ENCODE measurements at places on chromosomes 6 and 20.

DNA sequence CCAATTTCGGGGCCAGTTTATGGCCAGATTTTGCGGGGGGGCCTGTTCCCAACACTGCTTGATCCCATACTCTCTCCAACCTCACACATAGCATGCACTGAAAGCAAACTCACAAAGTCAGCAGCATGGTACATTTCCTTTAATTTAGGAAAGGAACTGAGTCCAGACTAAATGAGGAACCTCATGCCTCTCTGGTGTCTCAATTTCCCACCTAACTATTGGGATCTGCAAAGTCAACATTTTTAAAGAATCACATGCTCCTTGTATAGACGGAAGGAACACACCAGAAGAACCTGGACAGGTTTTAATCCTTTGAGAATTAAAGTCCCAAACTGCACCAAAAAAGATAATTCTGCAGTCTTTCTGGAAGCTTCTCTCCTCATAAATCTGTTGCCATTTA, 33.3 kb downstream of the FAM50B start:
- no peak for ATAC-seq

GRCh38 chr6:44373787-44374186, 13.7 kb upstream of the CDC5L start:
- no peak for ATAC-seq

DNA sequence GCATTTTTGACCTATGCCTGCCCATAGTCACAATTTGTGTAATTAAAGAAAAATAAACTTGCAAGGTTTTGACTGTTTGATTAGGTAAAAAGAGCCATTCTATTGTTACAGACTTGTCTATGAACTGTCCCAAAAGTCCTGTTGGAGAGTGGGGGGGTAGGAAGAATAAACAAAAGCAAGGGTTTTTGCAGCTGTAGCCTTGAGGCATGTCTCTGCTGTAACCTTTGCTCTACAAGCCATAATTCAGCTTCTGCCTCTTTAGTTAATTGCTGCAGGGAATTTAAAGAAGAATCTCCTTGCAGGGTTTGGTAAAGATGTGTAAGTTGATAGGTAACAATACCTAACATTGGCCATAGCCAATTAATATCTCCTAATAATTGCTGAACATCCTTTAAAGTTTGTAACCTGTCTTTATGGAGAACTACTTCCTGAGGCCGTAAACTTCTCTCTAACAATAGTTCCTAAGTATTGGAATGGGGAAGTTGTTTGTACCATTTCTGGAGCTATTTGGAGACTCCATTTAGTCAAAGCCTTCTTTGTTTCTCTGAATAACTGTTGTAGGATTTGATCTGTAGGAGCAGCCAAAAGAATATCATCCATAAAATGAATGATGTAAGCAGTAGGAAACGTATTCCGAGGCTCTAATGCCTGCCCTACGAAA, 7.9 kb upstream of the ABHD12 start:
- no peak for ATAC-seq

- no peak for ATAC-seq
Observed at GRCh38 chr6:12265791-12266190, 24.4 kb upstream of the EDN1 start.

- ATAC-seq, result no peak
Observed at GRCh38 chr6:137871291-137871690, 4.2 kb downstream of the TNFAIP3 start.

DNA sequence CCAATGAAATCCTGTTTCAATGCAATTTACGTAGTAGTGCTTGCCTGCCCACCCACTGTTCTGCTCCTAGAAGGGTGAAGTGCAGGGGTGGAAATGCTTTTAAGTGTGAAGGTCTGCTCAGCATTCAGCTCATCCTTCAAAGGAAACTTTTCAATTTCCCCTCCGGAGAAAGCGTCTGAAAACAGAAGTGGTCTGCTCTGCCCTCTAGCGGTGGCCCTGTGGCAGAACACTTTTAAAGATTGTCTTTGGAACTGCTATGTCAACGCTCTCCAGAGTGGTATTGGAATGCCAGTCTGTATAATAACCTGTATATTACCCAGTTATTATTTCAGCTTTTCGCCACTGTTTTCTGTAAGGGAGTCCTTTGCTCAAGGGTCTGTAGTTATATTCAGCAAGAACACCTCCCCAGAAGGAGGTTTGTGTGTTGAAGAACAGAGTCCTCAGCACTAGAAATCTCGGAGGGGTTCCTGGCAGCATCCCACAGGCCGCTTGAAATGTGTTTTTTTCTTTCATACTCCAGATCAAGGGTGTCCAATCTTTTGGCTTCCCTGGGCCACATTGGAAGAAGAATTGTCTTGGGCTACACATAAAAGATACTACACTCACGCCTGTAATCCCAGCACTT, 63.1 kb upstream of the KLHL31 start:
- ATAC-seq, result peak; percentile 47

GRCh38 chr6:127950566-127951145, 49.8 kb upstream of the THEMIS start:
- ATAC-seq, result no peak

GRCh38 chr6:31068669-31069340, 43.6 kb downstream of the C6orf15 start:
- peak; percentile 90 for ATAC-seq

- ATAC-seq, result no peak
Observed at GRCh38 chr6:24940311-24940917, 4.7 kb upstream of the RIPOR2 start.

GRCh38 chr6:160519603-160520042, 144.5 kb downstream of the LPA start:
- peak; percentile 68 for ATAC-seq

- ATAC-seq, result no peak
Observed at GRCh38 chr6:151721146-151721545, 86.3 kb upstream of the ESR1 start.

GRCh38 chr20:23257848-23258746, 92.5 kb upstream of the NXT1 start:
- no peak for ATAC-seq

- no peak for ATAC-seq
Observed at GRCh38 chr6:41367700-41368099, 32.3 kb downstream of the NCR2 start.

GRCh38 chr20:8244637-8245036, 112.6 kb downstream of the PLCB1 start:
- ATAC-seq, result no peak

- no peak for ATAC-seq
Observed at GRCh38 chr6:27836141-27836782, 75.9 kb downstream of the OR2B2 start.

DNA sequence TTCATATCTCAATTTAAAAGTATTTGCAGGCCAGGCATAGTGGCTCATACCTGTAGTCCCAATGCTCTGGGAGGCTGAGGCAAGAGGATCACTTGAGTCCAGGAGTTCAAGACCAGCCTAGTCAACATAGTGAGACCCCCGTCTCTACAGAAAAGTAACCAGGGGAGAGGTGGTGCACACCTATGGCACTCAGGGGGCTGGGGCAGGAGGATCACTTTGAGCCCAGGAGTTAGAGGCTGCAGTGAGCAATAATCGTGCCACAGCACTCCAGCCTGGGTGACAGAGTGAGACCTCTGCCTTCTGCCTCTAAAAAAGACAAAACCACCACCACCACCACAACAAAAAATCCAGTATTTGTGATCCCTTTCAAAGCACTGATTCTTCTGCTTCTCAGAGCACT, 185.5 kb upstream of the QKI start:
- no peak for ATAC-seq

GRCh38 chr20:9110916-9111432, 42.1 kb downstream of the PLCB4 start:
- no peak for ATAC-seq

GRCh38 chr20:48773837-48774418, 53.9 kb downstream of the PREX1 start:
- no peak for ATAC-seq

DNA sequence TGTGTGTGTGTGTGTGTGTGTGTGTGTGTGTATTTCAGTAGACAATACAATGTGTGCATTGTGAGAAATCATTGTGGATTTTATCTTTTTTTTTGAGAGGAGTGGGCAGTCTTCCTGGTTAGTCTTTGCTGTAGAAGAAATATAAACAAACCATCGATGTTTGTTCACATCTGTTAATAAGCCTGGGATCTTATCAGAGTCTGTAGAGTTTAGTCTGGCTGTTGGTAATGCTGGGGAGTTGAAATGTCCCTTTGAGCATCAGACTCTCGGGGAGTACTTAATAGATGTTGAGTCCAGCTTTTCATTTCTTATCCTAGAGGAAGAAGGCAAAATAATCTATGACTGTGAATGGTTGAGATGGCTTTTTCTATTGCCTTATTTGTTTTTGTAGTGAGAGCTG, 96.6 kb upstream of the SUPT3H start:
- no peak for ATAC-seq

DNA sequence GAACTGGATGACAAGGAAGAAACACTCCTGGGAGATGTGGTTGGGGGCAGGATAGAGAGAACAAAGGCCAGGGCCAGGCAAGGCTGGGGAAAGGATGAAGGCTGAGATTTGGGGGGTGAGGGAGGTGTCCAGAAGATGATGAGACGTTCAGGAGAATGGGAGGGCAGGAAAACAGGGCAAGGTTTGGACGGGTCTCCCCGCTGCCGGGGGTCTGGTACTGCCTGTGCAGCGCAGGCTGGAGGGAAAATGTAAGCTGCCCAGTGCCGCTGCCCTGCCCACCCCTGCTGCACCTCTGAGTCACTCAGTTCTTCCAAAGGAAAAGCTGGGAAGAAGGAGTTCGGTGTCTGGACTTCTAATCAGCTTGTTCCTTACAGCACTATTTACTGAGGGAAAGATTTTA, 130.9 kb downstream of the DTNBP1 start:
- no peak for ATAC-seq

- ATAC-seq, result no peak
Observed at GRCh38 chr6:125574604-125575003, 174.8 kb upstream of the HEY2 start.

- ATAC-seq, result no peak
Observed at GRCh38 chr6:116016846-116017545, 43.7 kb downstream of the FRK start.

DNA sequence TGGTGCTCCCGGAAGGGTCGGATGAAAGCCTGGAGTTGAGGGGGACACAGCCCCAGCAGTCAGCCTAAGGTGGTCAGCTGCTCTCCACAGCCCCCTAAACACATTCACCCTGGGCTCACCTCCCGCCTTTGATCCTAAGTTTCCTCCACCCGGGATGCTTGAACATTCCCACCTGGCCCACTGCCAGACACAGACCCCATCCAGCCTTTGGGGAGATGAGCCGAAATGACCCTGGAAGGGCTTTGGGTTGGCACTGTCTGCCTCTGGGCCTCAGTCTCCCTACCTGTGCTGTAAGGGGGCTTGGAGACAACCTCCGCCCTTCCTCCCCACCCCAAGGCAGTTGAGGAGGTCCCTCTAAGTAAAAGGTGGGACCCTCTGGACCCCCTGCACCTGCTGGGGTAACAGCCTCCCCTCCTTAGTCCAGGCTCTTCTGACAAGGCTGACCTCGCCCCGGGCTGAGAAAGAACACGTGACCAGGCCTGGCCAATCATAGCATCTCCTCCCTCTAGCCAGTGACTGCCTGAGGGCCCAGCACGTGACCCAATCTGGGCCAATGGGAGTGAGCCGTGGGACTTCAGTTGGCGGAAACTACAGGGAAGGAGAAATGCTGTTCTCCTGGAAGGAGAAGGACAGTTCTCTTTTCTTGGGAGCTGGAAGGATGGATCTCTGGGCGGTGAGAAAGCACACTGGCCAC, 16.9 kb upstream of the UBE2V1 start:
- ATAC-seq, result no peak

- ATAC-seq, result no peak
Observed at GRCh38 chr6:14379568-14379967, 262.0 kb downstream of the CD83 start.

DNA sequence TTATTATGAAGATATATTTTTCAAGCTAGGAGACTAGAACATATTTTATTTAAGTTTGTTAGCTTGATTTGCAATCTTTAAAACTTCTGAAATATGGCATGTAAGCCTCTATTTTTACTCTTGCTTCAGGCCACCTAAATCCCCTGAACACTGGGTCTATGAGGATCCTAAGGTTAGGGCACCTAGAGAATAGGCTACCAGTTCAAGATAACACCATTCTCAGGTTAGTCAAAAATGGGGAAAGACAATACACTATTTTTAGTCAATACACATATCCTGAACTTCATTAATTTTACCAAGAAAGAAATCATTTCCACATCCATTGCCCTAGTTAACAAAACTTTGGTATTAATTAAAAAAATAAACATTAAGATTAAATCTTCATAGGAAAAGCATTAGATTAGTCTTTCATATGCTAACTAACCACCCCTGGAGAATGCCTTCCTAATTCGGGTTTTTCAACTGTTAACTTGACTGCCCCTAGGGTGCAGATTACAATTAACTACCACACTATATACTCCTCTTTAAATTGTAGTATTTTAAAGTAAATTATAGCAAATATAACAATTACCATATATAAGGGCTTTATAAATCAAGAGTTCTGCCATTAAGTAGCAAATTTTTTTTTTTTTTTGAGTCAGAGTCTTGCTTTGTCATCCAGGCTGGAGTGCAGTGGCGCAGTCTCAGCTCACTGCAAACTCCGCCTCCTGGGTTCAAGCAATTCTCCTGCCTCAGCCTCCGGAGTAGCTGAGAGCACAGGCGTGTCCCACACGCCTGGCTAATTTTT, 6.7 kb upstream of the HSF2 start:
- ATAC-seq, result no peak

DNA sequence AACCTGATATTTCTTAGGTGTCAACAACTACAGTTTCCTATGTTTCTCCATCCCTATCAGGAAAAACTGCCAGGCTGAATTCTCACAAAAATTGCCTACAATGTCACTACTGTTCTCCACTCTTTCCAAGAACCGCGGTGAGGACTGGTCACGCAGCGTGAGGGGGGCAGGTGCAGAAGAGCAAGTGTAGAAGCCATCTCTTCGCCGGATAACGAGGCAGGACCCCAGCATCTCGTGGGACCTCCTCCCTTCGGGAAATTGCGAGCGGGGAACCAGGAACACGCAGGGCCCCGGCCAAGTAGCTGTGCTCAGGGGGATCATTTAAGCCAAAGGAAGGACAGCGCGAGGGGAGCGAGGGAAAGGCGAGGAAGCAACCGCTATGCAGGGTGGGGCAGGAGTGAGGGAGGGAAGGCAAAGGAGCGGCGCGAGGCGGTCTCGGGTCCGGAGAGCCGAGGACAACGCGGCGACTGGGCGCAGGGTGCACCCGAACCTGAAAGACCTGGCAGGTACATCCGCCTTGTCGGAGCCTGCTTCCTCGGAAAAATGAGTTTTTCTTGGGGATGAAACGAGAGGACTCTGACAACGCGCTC, 559 bp downstream of the APMAP start:
- ATAC-seq, result peak; percentile 5

GRCh38 chr6:924661-925060, 231.7 kb upstream of the EXOC2 start:
- no peak for ATAC-seq

GRCh38 chr6:3458706-3459421, 2.0 kb upstream of the SLC22A23 start:
- ATAC-seq, result no peak

- ATAC-seq, result no peak
Observed at GRCh38 chr6:117739869-117740268, 64.6 kb downstream of the NUS1 start.

GRCh38 chr6:21941926-21942325, 348.4 kb downstream of the SOX4 start:
- ATAC-seq, result no peak

DNA sequence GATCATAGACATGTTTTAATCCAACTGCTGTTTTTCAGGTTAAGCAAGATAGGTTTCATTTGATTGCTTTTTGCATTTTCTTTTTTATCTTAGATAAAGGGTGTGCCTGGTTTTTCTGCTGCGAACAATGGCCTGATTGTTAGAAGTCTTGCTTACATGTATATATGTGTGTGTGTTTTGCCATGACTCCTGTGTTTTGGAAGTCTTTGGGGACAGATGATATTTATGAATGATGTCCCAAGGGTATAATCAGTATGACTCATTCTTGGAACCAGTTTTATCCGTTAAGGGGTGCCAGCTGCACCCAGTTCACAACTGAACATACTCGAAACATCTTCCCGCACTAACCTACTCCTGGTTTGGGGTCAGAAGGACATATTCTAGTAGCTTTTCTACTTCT, 230.1 kb upstream of the SUPT3H start:
- ATAC-seq, result no peak

Measured in activated CD4-positive, CD25-positive, alpha-beta regulatory T cell treated with anti-CD3 and anti-CD28 coated beads, Interleukin-2, amount 50 U/mL, for 24 hours (primary cell).